ENCODE measurements at places on chromosomes 5 and 9. TPM values are rescaled to one million over a fixed set of nuclear protein-coding genes. Genes with fewer than 3 reads are reported as not detected.

DNA sequence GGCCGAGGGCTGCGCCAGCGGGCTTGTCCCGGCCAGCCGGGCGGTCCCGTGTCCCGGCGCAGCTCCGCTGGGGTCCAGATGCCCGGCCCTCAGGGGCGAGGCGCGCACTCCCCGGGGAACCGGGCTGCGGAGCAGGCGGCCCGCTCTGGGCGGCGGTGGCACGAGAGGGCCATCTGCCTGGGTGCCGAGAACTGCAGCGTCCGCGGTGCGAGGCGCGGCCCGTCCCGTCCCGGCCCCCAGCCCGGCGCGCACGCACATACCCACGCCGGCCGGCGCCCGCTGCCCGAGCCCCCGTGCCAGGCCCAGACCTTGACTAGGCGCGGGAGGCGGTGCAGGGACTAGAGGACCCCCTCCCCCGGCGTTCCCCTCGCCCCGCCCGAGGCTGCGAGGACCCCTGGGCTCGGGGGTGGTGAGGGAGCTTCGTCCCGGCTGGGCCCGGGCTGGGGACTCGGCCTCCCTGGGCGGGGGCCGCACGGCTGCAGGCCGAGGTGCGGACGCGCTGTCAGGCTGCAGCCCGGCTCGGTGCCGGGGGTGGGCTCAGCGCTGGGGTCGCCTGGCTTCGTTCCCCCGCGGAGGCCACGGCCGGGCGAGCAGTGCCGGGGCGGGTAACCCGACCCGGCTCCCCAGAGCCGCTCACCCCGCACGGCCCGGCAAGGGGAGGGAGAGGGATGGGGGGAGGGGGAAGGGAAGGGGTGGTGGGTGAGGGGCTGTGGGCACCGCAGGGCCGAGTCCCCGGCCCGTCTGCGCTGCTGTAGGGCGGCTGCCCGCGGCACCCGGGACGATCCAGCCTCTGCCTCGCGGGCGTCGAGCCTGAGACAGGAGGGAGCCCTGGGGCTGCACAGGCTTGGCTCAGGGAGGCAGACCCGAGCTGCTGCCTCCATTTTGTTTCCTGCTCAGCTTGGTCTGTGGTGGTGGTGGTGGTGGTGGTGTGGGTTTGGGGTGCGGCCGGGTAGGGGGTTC lies 1.2 kb upstream of the NSD1 start:
- peaks cover 49% of the 10 kb centered on the region for H3K4me1 ChIP-seq
- H3K27ac ChIP-seq: peak overlapping the region; percentile 78
- H3K36me3 ChIP-seq: peaks cover 25% of the 10 kb centered on the region
- no peak for DNase-seq
- H3K4me3 ChIP-seq: peak overlapping the region; percentile 95

DNA sequence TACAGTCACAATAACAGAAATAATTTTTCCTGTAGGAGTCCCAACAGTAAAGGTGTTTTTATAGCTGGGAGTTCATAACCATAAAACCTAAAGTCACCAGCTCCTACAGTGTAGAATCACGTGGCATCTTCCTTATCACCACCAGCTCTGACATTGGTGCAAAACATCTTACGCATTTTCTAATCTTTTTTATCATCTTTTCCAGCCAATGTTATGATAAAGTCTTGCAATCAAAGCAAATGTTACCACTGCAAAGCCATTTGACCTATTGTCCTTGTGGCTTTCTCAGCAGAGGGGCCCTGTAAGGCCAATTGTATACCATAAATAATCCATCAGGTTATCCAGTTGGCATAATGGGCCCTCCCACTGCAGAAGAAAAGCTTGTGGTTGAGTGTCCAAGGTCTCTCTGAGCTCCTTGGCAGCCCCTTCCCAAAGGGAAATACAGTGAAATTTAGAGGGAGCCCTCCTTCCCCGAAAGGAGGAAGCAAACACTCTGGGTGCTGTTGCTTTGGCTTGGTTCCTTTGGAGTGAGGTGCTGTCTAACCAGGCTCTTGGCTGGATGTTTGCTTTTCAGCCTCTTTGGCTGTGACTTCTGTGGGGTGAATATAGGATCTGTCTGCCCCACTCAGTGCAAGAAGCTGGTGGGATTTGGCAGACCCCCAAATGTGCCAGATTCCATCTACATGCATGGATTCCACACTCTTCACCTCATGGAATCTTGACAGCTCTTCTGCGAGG lies 29.3 kb upstream of the CPEB4 start:
- DNase-seq: no peak
- H3K36me3 ChIP-seq: no peaks in the 10 kb centered on the region
- H3K27me3 ChIP-seq: peaks cover 2% of the 10 kb centered on the region
- no peak overlapping the region for H3K27ac ChIP-seq

- peak overlapping the region; percentile 62 for H3K4me3 ChIP-seq
- H3K4me1 ChIP-seq: peaks cover 26% of the 10 kb centered on the region
- peak overlapping the region; percentile 58 for H3K27ac ChIP-seq
- H3K27me3 ChIP-seq: peaks cover 8% of the 10 kb centered on the region
- H3K36me3 ChIP-seq: no peaks in the 10 kb centered on the region
Measured at GRCh38 chr5:177472460-177473442, 683 bp downstream of the DBN1 start.

The CCDC183 gene
- total RNA-seq: 0.14 TPM

- no peaks in the 10 kb centered on the region for H3K4me1 ChIP-seq
- no peaks in the 10 kb centered on the region for H3K36me3 ChIP-seq
- no peak overlapping the region for H3K27ac ChIP-seq
- peaks cover 3% of the 10 kb centered on the region for H3K27me3 ChIP-seq
- no peak for DNase-seq
- H3K4me3 ChIP-seq: no peak overlapping the region
Measured at GRCh38 chr5:173643964-173644363, 27.5 kb upstream of the BOD1 start.

- H3K27ac ChIP-seq: no peak overlapping the region
- no peaks in the 10 kb centered on the region for H3K36me3 ChIP-seq
- DNase-seq: no peak
- H3K4me1 ChIP-seq: no peaks in the 10 kb centered on the region
Measured at GRCh38 chr9:133488686-133489252, 9.9 kb upstream of the SLC2A6 start.

The SAPCD2 gene
- 22.8 TPM for total RNA-seq

DNA sequence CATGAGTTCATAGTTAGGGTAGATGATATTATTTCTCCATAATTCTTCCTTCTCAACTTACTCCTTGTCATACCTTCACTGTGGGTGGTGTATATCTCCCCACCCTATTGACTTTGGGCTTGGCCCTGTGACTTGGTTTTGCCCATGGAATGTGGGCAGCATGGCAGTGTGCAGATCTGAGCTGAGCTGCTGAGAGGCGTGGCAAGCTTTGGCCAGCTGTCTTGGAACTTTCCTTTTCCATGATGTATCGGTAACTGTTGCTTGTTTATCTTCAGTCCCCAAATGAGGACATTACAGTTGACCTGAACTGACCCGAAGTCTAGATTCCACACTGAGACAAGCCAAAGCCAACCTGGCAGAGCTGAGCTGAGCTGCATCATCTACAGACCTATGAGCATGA lies 70.4 kb downstream of the RALGPS1 start:
- H3K4me3 ChIP-seq: no peak overlapping the region
- H3K36me3 ChIP-seq: peaks cover 10% of the 10 kb centered on the region
- H3K27me3 ChIP-seq: peaks cover 43% of the 10 kb centered on the region
- DNase-seq: no peak
- H3K4me1 ChIP-seq: peaks cover 44% of the 10 kb centered on the region

The STPG3 gene
- 0.99 TPM for total RNA-seq

- no peak overlapping the region for H3K27ac ChIP-seq
- no peak overlapping the region for H3K4me3 ChIP-seq
- H3K36me3 ChIP-seq: no peaks in the 10 kb centered on the region
- no peaks in the 10 kb centered on the region for H3K27me3 ChIP-seq
Measured at GRCh38 chr5:114977979-114978573, 191.6 kb downstream of the TRIM36 start.

DNA sequence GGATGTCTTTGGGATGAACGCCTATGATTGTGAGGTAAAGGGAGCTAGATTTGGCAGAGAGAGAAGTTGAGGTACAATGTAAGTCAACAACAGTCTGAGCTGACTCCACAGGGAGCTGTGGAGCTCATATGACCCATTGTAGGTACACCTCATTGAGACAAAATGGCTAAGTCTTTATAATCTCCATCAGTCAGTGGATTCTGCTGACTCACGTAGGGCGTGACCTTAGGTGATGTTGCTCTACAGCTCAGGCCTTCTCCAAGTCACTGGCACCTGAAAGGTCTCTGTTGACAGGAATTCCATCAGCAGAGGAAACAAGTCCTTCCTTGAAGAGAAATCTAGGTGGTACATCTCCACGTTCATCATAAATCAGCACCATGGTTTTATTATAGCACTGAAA lies 118.2 kb upstream of the PRR16 start:
- H3K36me3 ChIP-seq: no peaks in the 10 kb centered on the region
- DNase-seq: no peak
- no peak overlapping the region for H3K27ac ChIP-seq
- no peaks in the 10 kb centered on the region for H3K27me3 ChIP-seq
- H3K4me1 ChIP-seq: no peaks in the 10 kb centered on the region

The MEIKIN gene
- total RNA-seq: not detected

- H3K27ac ChIP-seq: no peak overlapping the region
- H3K27me3 ChIP-seq: no peaks in the 10 kb centered on the region
- DNase-seq: no peak
- no peaks in the 10 kb centered on the region for H3K36me3 ChIP-seq
Measured at GRCh38 chr5:58183078-58183785, 276.7 kb downstream of the PLK2 start.

DNA sequence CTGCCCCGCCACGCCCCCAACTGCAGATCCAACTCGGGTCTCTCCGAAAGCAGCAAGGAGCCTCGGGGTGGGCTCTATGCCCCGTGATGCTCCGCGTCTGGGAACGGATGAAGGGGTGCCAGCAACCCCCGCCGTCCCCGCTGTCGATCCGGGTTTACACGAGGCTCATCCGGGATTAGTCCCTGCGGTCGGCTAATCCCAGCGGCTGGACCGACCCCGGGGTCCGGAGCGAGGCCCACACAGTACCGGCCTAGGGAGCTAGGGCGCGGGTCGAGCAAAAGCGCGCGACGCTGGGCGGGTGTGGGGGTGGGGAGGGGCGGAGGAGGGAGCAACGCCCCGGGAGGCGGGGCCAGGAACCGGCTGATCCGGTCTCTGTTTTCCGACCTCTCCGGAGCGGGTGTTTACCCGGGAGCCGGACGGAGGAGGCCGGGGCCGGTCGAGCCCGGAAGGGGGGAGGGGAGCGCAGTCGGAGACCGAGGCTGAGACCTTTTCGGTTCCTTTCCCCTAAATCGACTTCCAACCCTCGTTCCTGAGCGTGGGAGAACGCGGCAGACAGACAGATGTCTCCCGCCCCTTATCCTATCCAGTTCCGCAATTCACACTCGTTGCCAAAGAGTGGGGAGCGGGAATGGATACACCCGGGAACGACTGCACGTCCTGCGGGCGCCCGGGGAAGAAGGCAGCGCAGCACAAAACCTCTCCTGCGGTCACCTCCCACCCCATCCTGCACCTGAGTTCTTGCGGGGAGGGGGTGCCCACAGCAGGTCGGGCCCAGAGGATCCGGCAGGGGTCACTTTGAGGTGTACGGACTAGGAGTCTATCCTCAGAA lies 28.6 kb downstream of the PCDH1 start:
- no peaks in the 10 kb centered on the region for H3K36me3 ChIP-seq
- no peaks in the 10 kb centered on the region for H3K27me3 ChIP-seq
- H3K4me3 ChIP-seq: peak overlapping the region; percentile 87
- peak overlapping the region; percentile 85 for H3K27ac ChIP-seq
- peak; percentile 92 for DNase-seq

The GPRIN1 gene
- total RNA-seq: 3.7 TPM

- H3K27me3 ChIP-seq: no peaks in the 10 kb centered on the region
- peak overlapping the region; percentile 49 for H3K27ac ChIP-seq
- DNase-seq: no peak
- H3K4me1 ChIP-seq: peaks cover 28% of the 10 kb centered on the region
- H3K4me3 ChIP-seq: no peak overlapping the region
Measured at GRCh38 chr5:103207653-103208052, 50.9 kb upstream of the MACIR start.

- no peak overlapping the region for H3K27ac ChIP-seq
- H3K4me3 ChIP-seq: no peak overlapping the region
- peaks cover 15% of the 10 kb centered on the region for H3K27me3 ChIP-seq
- no peaks in the 10 kb centered on the region for H3K4me1 ChIP-seq
- H3K36me3 ChIP-seq: no peaks in the 10 kb centered on the region
- DNase-seq: no peak
Measured at GRCh38 chr5:95406426-95407090, 15.4 kb downstream of the FAM81B start.

The LHX6 gene
- not detected for total RNA-seq

- no peak for DNase-seq
- H3K4me3 ChIP-seq: no peak overlapping the region
- no peaks in the 10 kb centered on the region for H3K36me3 ChIP-seq
- H3K27ac ChIP-seq: no peak overlapping the region
Measured at GRCh38 chr5:136047858-136048257, 19.1 kb downstream of the TGFBI start.

GRCh38 chr5:79716839-79717238 lies 27.2 kb downstream of the CMYA5 start:
- H3K36me3 ChIP-seq: peaks cover 3% of the 10 kb centered on the region
- DNase-seq: no peak
- peaks cover 4% of the 10 kb centered on the region for H3K27me3 ChIP-seq
- H3K4me3 ChIP-seq: no peak overlapping the region
- H3K4me1 ChIP-seq: no peaks in the 10 kb centered on the region

The PLPP7 gene
- not detected for total RNA-seq

The BTNL8 gene
- not detected for total RNA-seq

The TEX48 gene
- total RNA-seq: 0.56 TPM

DNA sequence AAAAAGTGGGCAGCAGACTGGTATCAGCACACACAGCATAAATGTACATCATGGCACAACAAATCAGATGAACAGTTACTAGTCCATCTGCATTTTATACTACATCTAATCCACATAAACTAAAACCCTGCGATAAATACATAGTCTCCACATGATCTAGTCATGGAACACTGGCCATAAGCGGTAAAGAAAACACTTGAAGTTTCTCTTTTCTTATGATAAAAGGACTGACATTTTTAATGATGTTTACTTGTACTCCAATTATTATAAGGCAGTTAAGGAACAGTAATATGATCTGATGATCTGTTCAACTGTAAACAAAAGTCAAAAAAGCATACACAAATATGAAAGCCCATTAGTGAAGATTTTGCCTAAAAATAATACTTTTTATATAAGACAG lies 112.5 kb downstream of the MPDZ start:
- H3K27ac ChIP-seq: no peak overlapping the region
- no peak overlapping the region for H3K4me3 ChIP-seq
- H3K27me3 ChIP-seq: no peaks in the 10 kb centered on the region
- H3K36me3 ChIP-seq: no peaks in the 10 kb centered on the region
- DNase-seq: no peak

DNA sequence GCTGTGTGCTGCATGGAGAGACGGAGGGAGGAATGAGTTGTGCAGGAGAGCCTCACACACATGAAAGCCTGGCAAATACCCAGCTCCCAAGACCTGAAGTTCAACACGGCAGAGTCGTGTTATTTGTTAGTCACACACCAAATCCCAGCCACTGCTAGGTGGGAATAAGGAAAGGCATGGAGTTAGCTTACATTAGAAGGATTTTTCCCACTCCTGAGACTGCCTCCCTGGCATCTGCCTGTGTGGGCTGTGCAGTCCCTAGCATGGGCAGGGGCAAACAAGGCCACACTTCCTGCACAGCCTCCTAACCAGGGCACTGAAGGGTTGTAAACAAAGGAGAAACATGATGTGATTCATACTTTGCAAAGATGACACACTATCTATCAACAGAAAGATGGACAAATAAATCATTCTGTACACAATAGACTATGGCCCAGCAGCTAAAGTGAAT lies 306.8 kb downstream of the SPOCK1 start:
- no peak overlapping the region for H3K4me3 ChIP-seq
- H3K4me1 ChIP-seq: no peaks in the 10 kb centered on the region
- H3K36me3 ChIP-seq: no peaks in the 10 kb centered on the region
- no peaks in the 10 kb centered on the region for H3K27me3 ChIP-seq

The FOXD4L6 gene
- not detected for total RNA-seq

- peaks cover 59% of the 10 kb centered on the region for H3K36me3 ChIP-seq
- H3K27me3 ChIP-seq: no peaks in the 10 kb centered on the region
- H3K4me1 ChIP-seq: no peaks in the 10 kb centered on the region
- no peak overlapping the region for H3K4me3 ChIP-seq
- no peak for DNase-seq
Measured at GRCh38 chr5:154898210-154898609, 39.8 kb downstream of the CNOT8 start.

Data from activated CD4-positive, alpha-beta T cell treated with anti-CD3 and anti-CD28 coated beads, Interleukin-2, amount 10 ng/mL, durations not matched to agents 24 days and 14 days (primary cell).